ENCODE measurements at places on chromosomes 12 and 14.

GRCh38 chr12:29131539-29131938 is 17.5 kb upstream of the FAR2 start:
- no peak for DNase-seq

- DNase-seq: no peak
These were observed 94.4 kb upstream of the PLEKHG7 start for GRCh38 chr12:92608151-92609091.

GRCh38 chr12:107660861-107661415 is 24.7 kb upstream of the PWP1 start:
- DNase-seq: no peak

DNA sequence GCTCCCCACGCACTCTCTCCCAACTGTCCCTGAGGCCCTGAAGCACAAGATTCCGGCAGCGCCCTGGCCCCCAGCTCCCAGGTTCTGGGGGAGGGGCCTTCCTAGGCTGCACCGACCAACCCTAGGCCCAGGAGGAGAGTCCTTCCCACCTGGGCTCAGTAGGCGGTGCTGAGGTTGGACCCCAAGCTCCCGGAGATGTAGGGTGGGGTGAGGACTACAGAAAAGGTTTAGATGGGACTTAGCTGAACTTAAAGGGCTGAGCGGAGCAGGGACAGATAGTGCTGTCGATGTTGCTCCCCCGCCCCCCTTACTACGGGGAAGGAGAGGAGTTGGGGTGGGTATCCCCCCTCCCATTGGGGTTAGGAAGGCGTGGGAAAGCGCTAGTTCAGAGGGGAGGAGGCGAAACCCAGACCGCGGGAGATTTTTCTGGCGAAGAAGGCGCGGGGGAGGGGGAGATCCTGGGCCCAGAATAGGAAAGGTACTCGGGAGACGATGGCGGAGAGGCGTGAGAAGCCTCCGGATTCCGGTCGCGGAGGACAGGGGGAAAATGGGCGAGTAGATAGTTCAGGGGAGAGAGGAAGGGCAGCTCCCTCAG is 4.2 kb upstream of the BAZ2A start:
- DNase-seq: peak; percentile 33

DNA sequence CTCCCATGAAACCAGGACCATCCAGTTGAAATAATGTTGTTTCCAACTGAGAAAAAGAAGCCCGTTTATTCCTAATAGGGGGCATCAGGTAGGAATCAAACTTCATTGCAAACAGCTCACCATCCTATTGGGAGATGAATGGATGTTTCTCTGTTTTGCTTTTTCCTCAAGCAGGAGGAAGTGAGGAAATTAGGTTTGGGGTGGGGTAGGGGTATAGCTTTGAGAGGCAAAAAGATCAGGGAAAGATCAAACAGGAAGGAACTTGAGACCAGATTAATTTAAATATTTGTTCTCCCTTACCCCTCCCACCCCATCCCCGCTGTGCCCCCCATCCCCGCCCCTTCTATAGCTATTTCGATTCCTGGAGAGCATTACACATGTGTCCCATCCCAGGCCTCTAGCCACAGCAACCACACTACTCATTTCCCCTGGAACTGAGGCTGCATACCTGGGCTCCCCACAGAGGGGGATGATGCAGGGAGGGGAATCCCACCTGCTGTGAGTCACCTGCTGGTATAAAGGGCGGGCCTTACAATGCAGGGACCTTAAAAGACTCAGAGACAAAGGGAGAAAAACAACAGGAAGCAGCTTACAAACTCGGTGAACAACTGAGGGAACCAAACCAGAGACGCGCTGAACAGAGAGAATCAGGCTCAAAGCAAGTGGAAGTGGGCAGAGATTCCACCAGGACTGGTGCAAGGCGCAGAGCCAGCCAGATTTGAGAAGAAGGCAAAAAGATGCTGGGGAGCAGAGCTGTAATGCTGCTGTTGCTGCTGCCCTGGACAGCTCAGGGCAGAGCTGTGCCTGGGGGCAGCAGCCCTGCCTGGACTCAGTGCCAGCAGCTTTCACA is at the start of gene IL23A:
Gene IL23A (plus strand): TSS at position 577 of the 850 bp plus-strand sequence. CDS start 161 bp downstream, at position 738.
- DNase-seq: no peak
